ENCODE measurements at places on chromosomes 6 and 20.

DNA sequence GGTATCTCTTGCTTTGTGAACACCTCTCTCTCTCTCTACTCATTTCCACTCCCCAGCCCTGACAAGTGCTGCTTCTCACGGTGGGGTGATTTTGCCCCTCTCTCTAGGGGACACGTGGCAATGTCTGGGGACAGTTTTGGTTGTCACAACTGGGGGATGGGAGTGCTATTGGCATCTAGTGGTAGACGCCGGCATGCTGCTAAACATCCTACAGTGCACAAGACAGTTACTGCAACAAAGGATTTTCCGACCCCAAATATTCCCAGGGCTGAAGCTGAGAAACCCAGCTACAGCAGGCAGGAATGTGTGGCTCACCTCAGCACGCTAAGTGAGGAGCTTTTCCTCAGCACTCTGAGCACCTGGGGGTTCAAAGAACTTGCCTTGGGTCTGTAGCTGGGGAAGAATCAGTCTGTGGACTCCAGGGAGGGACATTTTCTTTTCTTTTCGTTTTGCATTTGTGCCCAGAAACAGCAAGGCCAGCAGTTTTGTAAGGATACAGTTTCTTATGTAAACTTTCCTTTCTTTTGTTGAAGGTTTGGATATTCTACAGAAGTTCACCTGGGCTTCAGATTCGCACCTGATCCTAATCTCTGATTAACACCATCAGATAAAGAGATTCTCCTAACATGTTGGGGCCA, 246.9 kb upstream of the ZFP64 start:
- DNase-seq = no peak

GRCh38 chr20:32031007-32031958, 20.8 kb upstream of the HCK start:
- no peak for DNase-seq

GRCh38 chr20:39751557-39752137, 789.5 kb downstream of the DHX35 start:
- no peak for DNase-seq

- no peak for DNase-seq
These were observed 123.2 kb downstream of the PRND start for GRCh38 chr20:4844751-4845465.

GRCh38 chr6:38354905-38355304, 284.8 kb downstream of the BTBD9 start:
- no peak for DNase-seq

GRCh38 chr6:111552958-111553357, 52.7 kb downstream of the TRAF3IP2 start:
- DNase-seq = no peak

DNA sequence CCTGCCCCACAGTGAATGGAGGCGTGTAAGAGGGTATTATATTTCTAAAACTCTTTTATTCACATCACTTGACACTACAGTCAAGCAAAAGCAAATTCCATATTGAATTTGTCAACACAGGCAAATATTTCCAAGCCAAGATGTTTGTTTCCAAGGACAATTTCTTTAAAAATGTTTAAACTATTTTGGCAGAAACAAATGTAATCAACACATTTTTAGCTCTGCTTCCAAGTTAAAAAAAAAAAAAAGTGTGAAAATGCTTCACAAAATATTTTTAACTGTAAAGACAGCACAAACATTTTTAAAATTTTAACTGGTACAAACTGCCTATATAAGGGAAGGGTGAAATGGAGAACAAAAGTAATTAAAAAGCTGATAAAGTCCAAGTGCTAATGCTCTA, 44.9 kb upstream of the DST start:
- DNase-seq = no peak

DNA sequence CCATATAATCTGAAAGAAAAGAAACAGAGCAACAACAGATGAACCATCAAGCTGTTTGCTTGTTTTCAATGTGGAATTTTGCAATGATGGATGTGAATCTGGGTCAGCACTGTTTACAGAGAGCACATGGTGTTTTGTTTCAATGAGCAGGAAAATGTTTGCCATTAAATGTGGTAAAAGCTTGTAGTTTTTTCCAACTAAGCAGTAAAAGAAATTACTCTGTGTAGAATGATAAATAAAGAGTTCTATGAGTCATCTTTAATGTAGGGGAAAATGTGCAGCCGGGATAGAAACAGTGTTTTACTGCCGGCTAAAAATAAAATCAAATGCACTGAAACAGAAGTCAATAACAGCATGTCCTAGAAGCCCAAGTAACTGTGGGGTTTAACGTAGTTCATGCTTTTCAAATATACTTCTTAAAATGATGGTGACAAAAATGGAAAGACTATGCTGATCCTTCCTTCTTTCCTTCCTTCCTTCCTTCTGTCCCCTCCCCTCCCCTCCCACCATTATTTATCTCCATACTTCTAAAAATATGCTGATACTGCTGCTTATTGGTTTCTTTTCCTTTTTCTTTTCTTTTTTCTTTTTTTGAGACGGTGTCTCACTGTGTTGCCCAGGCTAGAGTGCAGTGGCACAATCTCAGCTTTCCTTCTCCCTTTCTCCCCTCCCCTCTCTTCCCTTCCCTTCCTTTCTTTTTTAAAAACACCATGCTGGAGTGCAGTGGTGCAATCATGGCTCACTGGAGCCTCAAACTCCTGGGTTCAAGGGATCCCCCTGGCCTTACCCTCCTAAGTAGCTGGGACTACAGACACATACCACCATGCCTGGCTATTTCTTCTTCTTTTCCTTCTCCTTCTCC, 6.3 kb upstream of the NAA20 start:
- DNase-seq = no peak

GRCh38 chr6:166286839-166287271, 21.3 kb downstream of the PRR18 start:
- no peak for DNase-seq

GRCh38 chr20:59455402-59456341, 148.7 kb upstream of the PHACTR3 start:
- no peak for DNase-seq

- DNase-seq = no peak
These were observed 196.5 kb upstream of the CST7 start for GRCh38 chr20:24752612-24753011.

DNA sequence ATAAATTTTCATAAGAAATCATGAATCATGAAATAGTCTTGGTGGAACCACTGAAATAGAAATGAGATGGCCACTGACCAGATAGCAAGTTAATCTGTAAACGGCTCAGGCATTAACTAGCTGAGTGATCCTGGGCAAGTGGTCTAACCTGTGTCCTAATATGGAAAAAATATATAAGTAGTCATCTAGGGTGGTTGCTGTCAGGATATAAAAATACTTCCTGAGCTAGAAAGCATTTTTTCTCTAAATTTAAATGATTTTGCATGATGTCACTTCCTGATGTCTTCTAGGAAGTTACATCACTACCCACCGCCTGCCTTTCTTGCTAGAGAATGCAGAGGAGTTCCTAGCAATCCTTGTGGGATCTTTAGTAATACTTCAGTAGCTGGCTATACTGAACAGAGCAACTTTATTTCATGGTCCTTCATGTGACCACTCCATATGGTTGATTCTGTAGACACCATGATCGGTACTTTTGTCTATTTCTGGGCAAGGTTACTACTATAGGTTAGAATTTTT, 228.1 kb upstream of the CEP162 start:
- no peak for DNase-seq

GRCh38 chr6:128580224-128581110, 60.1 kb upstream of the PTPRK start:
- no peak for DNase-seq

DNA sequence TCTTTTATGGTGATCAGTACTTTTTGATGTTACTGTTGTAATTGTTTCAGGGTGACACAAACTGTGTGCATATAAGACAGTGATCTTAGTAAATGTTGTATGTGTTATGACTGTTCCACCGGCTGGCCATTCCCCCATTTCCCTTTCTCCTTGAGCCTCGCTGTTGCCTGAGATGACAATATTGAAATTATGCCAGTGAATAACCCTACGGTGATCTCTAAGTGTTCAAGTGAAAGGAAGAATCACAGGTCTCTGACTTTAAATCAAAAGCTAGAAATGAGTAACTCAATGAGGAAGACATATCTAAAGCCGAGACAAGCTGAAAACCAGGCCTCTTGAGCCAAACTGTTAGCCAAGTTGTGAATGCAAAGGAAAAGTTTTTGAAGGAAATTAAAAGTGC, 32.3 kb downstream of the TULP4 start:
- DNase-seq = no peak

- no peak for DNase-seq
These were observed 67.1 kb upstream of the ADGRF4 start for GRCh38 chr6:47631269-47631772.

GRCh38 chr6:56863366-56863765, 91.5 kb upstream of the BEND6 start:
- DNase-seq = no peak

DNA sequence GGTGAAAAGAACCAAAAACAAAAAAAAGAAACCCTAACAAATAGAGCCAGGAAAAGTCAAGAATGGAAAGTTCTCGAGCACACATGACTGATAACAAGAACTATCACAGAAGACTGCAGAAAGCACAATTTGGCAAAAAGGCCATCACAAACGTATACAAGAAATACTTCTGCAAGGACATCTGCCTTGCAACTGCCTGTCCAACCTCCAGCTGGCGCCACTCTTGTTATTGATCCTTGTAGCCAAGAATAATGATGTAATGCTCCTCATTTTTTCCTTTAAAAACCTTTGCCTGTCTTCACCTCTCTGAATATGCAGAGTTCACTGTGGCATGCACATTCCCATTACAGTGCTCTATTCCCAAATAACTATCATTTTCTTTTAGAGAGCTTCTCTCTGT, 87.9 kb upstream of the BMP5 start:
- DNase-seq = no peak
